ENCODE measurements at places on chromosomes 7 and 10. TPM values are rescaled to one million over a fixed set of nuclear protein-coding genes. Genes with fewer than 3 reads are reported as not detected.

Gene NACAD
- total RNA-seq: 0.19 TPM

Gene AGK
- total RNA-seq: 27.8 TPM

Gene MGAM2
- not detected for total RNA-seq

Gene TRPV6
- not detected for total RNA-seq

Gene SUN3
- total RNA-seq: not detected

Gene PRSS1
- not detected for total RNA-seq

Gene FRMD4A
- total RNA-seq: 3.3 TPM

Gene STEAP1
- total RNA-seq: 15.9 TPM

Gene ETV1
- total RNA-seq: 2.3 TPM

Gene FOXI2
- total RNA-seq: not detected

Gene SP8
- not detected for total RNA-seq

Gene HGF
- total RNA-seq: not detected

Gene GLI3
- total RNA-seq: 0.08 TPM

Gene SPRN
- total RNA-seq: 0.29 TPM

Gene WNT8B
- total RNA-seq: not detected

Gene TMEM273
- not detected for total RNA-seq

Gene METTL27
- 9.8 TPM for total RNA-seq

Gene AKR1B15
- 34.3 TPM for total RNA-seq

Gene NHLRC2
- 5.9 TPM for total RNA-seq

Gene UNCX
- not detected for total RNA-seq

Gene MRPS17
- total RNA-seq: 34.0 TPM

Gene CLEC5A
- not detected for total RNA-seq

Gene SPDYE11
- not detected for total RNA-seq

Gene CELF2
- total RNA-seq: 0.16 TPM
